Vagina (tissue), 2 donors: ENCODE measurements at places on chromosomes 6 and 20. TPM values are rescaled to one million over a fixed set of nuclear protein-coding genes. Genes with fewer than 3 reads are reported as not detected.

DNA sequence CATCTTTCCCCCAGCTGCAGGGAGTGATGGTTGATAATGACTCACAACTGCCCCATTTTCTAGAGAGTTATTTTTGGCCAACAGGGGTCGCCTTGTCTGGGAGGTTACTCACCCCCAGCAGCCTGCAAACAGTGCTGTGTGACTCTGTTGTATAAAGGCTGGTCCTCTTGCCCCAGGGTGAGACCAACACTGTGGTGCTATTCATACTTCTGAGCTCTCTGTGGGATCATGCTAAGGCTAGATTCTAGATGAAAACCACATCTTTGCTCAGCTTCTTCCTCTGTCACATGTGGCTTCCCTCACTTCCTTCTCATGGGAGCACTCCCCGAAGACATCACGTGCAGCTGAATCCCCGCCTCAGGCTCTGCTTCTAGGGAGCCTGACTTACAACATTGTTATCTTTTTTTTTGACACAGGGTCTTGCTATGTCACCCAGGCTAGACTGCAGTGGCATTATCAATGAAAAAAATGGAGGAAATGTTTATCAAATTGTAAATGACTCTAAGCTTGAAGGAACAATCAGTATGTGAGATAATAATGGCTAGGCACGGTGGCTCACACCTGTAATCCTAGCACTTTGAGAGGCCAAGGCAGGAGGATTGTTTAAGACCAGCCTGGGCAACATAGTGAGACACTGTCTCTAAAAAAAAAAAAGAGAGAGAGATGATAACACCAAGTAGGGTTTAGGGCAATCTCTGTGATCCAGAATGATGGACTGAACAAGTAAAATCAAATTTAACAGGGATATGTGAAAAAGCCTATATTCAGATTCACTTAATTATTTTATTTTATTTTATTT, 55.7 kb upstream of the SLC23A2 start:
- no peak for DNase-seq

DNA sequence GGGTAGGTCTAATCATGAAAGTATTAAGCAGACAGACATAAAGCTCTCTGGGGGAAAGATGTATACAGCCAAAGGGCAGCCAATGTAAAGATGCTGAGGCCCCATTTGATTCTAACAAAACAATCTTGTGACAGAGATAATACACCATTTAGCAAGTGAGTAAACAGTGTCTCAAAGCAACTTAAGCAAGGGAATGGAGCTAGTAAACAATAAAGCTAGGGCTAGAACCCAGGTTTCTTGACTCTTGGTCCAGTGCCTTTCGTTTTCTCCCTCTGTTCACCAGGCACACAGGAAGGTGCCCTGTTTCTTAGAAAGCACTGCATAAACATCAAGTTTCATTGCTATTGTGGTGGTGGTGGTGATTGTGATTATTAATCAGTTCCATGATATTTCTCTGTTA, 5.1 kb downstream of the ELOVL2 start:
- DNase-seq: no peak

DNA sequence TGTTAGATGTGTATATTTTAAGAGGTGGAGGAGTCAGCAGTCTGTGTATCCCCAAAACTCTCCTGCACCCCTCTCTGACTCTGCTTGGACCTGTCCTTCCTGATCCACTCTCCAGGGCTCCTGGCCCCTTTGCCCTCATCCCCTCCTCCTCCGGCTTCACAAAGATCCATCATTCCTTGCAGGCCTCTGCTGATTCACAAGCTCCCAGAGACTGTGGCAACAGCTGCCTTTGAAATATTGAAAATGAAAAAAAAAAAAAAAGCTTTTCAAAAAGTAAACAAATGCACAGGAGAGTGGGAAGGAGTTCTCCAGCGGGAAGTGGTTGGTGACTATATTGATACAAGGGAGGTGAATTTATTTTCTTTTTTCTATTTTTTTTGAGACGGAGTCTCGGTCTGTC, 330.2 kb upstream of the SULF2 start:
- no peak for DNase-seq

DNA sequence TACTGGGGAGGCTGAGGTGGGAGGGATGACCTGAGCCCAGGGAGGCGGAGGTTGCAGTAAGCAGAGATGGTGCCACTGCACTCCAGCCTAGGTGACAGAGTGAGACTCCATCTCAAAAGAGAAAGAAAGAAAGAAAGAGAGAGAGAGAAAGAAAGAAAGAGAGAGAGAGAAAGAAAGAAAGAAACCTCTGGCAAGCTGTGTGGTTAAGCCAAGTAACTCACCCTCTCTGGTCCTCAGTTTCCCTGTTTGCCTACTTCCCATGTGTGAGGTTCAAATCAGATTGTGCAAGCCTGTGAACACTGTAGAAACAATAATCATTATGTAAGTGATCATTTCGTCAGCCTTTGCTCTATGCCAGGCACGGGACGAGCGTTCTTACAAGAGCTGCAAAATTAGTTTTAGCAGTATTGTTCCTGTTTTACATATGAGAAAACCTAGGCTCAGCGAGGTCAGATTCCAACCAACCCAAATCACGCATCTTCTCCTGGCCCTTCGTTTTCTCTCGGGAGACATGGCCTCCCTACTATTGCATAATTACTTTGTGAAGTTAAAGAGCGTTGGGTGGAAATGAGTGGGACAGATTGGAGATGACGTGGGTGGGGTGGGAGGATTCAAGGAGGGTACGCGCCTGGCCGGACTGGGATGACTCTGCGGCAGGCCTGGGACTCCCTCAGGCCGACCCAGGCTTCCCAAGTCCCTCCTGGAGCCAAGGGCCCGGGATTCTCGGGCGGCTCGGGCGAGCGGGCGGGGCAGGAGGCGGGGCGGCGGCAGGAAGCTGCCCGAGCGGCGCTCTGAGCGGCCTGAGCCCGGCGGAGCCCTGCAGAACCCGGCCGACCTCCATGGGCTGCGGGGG, at the start of gene SNX21:
SNX21 (plus strand) TSS at position 770 of the 853 bp plus-strand sequence. CDS start 121 bp downstream, outside the sequence.
- DNase-seq: peak; percentile 97

DNA sequence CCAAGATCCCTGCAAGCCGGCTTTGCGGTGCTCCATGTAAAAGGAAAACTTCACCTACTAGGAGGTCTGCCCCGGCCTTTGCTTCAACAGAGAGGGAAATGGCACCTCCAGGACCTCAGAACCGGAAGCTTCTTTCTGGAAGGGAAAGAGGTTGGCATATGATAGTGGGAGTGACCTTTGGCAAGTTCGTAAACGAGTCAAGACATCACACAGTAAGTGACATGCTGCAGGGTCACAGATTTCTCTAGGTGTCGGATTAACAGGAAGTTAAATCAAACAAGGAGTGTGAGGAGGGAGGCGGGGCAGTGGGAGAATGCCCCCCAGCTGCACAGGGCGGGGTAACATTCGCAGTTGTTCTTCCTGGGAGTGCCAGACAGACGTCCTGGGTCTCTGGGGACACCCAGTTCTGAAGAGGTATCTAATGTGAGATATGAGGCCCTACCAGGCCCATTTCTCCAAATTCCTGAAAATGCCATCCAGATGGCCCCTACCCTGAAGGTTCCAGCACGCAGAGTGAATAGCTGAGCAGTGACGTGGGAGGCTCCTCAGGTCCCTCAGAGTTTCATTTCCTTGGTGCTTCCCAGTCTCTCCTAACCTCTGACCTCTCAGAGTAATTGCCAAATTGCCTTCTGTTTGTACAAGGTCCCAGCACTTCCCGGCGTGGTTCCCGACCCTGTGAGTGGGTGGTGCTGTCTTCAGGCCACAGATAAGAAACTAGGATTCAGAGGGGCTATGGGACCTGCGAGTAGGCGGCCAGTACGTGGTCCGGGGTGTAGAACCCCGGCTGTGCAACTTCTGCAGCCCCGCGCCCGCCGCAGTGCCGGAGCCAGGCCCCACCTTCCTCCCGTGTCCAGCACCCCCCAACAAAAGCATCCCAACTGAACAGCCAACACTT, 1.9 kb downstream of the RRBP1 start:
- no peak for DNase-seq

- no peak for DNase-seq
These were observed 38.3 kb downstream of the METTL24 start for GRCh38 chr6:110319843-110320242.

C6orf58 gene
- total RNA-seq: not detected

CSE1L gene
- total RNA-seq: 39.0 TPM
